ENCODE measurements at places on chromosomes 13 and 19.

- no peak for DNase-seq
Measured at GRCh38 chr19:58562122-58563033, 4.0 kb upstream of the UBE2M start.

DNA sequence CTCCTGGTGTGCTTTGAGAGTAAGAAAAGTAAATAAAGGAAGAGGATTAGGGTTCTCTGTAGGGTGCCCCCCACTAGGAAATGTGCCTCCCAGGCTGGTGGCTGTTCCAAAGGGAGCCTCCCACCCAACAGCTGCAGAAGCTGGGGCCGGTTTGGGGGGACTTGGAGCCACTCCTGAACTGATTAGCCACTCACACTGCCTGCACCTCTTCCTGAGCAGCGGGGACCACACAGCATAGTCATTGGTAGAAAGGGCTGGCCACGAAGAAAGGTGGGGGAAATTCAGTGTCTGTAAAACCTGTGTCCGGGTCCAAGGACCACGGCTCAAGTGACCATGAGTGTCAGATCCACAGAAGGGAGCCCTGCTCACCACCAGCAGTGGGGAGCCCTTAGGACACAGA lies 55.6 kb downstream of the SPACA7 start:
- no peak for DNase-seq

DNA sequence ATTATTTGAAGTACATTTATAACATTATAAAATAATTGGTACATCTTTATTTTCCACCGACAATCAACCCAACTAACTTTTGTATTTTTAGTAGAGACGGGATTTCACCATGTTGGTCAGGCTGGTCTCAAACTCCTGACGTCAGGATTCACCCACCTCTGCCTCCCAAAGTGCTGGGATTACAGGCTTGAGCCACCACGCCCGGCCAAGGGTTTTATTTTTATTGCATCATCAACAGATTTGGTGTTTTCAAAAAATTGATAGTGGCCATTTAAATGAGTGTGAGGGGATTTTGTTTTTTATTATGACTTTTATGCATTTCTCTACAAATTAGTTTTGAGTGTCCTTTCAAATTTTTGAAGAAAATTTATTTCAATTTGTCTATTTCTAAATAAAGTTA lies 10.6 kb downstream of the ZNF726 start:
- DNase-seq: no peak

DNA sequence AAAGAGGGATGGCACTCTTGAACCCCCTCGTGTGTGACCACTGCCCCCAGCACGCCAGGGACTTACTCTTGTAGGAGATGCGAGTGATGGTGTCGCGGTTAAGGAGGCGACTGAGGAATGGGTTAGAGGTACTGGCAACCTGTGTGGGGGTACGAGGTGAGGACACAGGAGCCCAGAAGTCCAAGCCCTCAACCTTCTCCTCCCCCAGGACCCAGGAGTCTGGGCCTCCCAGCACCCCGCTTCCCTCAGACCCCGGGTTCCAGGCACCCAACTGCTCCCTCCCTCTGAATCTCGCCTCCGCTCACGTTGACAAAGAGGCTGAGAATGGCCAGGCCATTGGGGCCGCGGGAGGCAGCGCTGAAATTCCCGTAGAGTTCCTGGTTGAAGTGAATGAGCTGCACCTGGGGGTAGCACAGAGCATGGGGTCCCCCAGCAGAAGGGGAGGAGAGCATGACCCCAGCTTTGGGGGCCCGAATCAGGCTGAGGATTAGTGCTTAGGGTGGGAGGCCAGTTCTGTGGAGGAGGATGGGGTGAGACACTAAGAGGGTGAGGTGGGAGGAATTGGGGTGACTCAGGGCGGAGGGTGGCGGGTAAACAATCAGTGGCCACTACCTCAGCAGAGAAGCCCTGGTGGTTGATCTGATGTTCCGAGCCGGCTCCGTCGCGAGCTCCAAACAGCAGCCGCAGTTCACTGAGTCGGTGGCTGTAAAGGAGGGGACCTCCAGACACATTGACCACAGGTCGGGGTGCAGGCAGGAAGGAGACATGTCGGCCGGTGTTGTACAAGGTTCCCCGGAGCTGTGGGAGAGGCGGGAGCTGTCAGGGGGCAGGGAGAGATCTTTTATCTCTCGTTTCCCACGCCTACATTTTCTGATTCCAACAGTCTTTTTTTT lies 2.5 kb upstream of the DBP start:
- no peak for DNase-seq

GRCh38 chr13:79427265-79427664 lies 21.2 kb upstream of the RBM26 start:
- DNase-seq: no peak

- DNase-seq: no peak
Measured at GRCh38 chr13:62119739-62120700, 704.4 kb upstream of the PCDH20 start.

DNA sequence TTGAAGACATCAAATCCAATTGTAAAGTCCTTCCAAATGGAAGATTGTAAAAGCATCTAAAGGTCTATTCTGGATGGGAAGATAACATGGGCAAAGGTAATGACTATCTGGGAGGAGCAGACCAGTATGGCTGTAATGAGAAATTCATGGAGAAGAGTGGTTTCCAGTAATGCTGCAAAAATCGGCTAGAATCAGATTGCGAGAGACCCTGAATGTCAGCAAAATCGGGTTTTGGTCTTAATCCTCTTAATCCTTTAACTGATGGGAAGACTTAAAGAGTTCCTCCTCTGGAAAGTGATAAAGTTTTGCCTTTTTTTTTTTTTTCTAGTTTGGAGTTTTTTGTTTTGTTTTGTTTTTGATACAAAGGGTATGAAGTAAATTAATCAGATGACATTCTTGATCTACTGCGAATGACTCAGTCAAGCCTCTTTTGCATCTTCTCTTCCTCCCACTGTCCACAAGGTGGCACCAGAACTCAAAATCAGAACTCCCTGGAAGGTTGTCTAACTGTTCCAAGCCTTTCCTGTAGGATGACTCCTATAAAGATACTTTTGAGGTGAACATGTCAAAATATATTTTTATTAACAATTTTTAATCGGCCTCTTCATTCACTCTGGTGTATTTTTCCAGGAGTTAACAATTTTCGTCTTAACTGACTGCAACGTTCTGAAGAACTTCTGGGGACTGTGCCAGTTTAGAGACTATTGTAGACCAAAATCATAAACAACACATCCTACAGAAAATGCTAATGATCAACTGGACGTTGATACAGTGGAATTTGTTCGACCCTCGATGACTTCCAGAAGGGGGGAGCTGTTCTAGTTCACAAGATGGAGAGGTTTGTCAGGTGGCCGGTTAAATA lies 213.3 kb upstream of the MIR17HG start:
- peak; percentile 8 for DNase-seq

DNA sequence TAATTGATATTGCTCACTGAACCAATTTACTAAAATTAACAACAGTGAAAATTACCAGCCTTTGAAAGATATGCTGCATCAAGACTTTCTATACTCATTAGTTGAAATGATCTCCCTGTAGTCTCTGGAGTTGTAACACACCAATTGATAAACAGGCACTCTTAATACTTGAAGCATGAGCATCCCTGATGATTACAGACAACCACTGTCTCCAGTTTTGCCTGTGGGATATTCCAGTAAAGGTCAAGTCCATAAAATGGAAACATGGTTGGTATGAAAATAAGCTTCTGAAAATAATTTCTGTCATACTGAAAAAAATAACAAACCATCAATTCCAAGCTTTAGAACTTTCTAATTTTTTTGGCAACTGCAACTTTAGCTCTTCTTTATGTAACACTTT lies 405.8 kb downstream of the SPRY2 start:
- DNase-seq: no peak

- DNase-seq: no peak
Measured at GRCh38 chr13:48545608-48546007, 12.7 kb upstream of the RCBTB2 start.
